ENCODE measurements at places on chromosomes 13 and 19.
A peak's percentile ranks its signal among the peaks of the same experiment; 100 is the strongest.

DNA sequence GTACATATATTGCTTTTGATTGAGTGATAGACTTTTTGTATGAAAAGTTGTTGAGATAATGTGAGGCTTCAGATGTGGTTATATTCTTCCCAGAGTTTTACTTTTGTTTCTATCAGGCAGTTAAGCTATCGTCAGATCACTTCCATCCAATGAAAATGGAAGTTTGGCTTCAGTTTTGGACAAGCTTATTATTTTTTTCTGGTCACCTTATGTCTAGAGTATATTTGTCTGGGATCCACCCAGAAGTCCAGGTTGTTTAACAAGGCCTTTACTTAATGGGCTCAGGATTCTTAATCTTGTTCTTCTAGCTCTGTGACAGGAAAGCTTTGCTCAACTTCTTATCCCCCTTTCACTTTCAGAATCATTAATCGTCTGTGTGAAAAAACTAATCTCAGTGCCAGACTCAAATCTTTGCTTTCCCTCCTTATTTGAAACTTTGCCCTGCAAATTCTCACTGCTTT, 150.9 kb downstream of the PDS5B start:
- DNase-seq: peak; percentile 34

DNA sequence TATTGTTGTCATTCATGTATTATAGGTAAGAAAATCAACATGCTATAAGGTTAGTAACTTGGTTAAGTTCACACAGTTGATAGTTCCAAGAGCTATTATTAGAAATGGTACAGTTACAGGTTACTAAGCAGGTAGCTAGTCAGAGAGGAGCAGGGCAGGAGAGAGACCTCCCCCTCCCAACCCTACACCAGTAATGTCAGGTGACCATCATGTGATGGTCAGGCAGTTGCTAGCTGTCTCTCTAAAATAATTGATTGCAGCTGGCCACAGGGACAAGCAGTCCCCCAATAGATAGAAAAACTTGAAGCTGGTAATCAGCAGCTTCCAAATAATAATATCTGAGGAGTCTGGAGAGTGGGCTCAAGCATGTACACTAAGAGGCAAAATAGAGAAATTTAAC, 14.6 kb downstream of the SLITRK1 start:
- no peak for DNase-seq

DNA sequence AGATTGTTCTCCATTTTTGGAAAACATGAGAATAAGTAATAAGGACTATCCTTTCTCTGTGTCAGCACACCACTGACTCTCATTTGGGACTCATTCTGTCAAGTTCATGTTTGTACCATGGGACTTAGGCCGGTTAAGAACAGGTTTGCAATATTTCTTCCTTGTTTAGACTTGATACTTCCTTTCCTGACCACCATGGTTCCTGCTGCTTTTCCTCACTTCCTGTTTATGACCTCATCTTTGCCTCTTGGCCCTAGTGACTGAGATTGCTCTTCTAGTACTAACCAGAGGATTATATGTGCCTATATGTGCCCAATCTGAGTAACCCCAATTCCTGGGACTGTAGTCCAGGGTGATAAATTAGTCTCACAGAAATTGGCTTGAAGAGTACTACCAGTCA, 32.5 kb upstream of the NDFIP2 start:
- DNase-seq: peak; percentile 17

GRCh38 chr19:8423817-8424223, 10.7 kb downstream of the MARCHF2 start:
- peak; percentile 99 for DNase-seq

- DNase-seq: peak; percentile 1
These were observed 73.1 kb upstream of the MTIF3 start for GRCh38 chr13:27523346-27524073.
